ENCODE measurements at places on chromosomes 5 and 9. TPM values are rescaled to one million over a fixed set of nuclear protein-coding genes. Genes with fewer than 3 reads are reported as not detected.

DNA sequence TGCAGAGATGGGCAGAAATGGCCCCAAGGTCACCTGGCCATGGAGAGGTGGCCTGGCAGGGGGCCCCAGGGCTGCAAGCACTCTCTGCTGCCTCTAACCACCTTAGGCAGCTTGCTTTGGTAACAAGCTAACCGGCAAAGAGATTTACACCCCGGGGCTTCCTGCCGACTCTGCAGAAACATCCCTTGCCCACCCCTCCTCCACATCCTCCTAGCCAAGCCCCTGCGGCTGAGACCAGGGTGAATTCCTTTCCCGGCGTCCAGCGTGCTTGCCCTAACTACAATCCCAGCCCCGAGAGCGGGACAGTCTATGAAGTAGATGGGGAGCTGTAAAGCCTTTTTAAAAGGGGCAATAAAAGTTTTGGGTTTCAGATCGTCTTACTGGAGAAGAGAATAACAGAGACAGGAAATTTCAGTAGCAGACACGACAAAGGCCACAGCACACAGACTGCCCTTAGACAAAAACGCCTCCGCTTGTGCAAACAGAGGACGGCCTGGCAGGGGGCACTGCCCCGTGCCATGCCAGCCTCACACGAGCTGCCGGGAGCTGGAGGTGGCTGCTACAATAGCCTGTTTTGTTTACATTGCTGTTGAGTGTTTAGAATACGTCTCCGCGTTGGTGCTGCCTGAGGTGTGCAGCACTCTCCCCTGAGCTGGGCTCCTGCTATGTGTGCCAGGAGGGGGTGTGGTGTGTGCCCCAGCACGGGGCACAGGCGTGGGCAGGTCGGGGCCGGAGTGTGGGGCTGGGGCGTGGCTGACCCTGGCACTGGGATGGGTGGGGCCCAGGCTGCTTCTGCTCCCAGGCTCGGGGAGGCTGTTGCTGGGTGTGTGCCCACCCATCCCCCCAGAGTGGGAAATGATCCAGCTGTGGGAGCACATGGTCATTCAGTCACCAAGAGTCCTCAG lies 15.3 kb downstream of the MYMK start:
- H3K27me3 ChIP-seq = no peaks in the 10 kb centered on the region
- H3K36me3 ChIP-seq = no peaks in the 10 kb centered on the region
- H3K4me3 ChIP-seq = no peak overlapping the region
- DNase-seq = no peak
- H3K27ac ChIP-seq = no peak overlapping the region

- peaks cover 3% of the 10 kb centered on the region for H3K4me1 ChIP-seq
- H3K4me3 ChIP-seq = no peak overlapping the region
- no peak overlapping the region for H3K27ac ChIP-seq
Measured at GRCh38 chr5:128782446-128782845, 182.8 kb upstream of the SLC27A6 start.

DNA sequence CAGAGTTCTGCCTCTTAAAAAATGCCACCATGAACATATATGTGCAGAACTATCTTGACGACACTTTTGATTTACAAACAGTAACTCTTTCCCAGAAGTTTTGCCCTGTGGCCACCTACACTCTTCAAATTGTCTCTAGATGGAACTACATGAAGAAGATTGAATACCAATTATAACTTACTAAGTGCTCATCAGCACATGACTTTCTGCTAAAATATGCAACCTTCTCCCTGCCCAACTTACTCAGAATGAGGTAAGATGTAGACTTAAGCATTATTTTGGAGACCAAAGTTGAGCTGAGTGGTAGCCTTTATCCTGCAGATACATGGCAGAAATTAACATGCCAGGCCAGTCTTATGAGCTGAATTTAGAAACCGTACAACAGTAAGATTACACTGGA lies 105.4 kb downstream of the SEMA5A start:
- no peaks in the 10 kb centered on the region for H3K36me3 ChIP-seq
- DNase-seq = no peak
- no peak overlapping the region for H3K4me3 ChIP-seq
- no peak overlapping the region for H3K27ac ChIP-seq

DNA sequence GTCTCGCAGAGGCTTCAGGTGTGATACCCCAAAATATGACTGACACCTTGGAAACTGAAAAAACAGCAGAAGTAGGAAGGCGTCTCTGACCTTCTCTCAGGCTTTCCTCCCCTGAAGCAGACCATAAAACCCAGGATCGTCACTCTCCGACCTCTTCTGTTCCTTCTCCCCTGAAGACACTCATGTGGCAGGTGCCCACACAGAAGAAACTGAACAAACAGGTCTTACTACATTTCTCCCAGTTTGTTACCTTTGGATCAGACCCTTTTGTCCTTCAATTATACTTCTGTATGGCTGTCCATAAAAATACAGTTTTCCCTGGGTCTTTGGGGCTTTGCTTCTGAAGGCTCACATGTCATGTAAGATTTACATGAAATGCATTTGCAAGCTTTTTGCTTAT lies 10.3 kb upstream of the PRUNE2 start:
- no peaks in the 10 kb centered on the region for H3K36me3 ChIP-seq
- no peak overlapping the region for H3K4me3 ChIP-seq
- no peak for DNase-seq
- peaks cover 3% of the 10 kb centered on the region for H3K27me3 ChIP-seq

DNA sequence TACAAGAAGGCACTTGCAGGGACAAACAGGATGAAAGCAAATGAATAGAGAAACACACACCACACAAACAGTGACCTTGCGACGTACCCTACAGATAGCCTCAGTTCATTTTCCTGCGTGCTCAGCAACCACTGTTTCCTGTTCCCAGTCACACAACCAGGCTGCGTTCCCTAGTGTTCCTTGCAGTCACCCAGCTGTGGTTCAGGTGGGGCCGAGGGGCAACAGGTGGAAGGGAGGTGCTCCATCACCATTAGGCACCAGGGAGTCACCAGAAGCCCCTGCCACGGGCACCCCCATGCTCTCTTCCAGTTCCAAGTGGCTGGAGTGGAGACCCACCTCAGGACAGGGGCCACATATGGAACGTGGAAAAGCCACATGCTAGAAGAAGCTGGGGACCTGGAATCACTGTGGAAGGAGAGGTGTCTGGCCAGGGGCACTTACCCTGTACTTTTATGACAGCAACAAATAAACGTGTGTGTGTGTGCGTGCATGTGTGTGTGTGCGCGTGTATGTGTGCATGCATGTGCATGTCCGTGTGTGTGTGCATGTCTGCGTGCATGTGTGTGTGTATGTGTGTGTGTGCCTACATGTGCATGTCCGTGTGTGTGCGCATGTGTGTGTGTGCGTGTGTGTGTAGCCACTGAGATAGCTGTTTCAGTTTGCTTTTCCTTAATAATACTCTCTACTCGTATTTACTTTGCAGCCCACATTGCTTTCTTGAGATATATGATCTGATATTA lies 18.8 kb upstream of the FCN2 start:
- H3K36me3 ChIP-seq = no peaks in the 10 kb centered on the region
- no peak overlapping the region for H3K27ac ChIP-seq
- no peak for DNase-seq
- peaks cover 9% of the 10 kb centered on the region for H3K4me1 ChIP-seq
- H3K27me3 ChIP-seq = peaks cover 13% of the 10 kb centered on the region

DNA sequence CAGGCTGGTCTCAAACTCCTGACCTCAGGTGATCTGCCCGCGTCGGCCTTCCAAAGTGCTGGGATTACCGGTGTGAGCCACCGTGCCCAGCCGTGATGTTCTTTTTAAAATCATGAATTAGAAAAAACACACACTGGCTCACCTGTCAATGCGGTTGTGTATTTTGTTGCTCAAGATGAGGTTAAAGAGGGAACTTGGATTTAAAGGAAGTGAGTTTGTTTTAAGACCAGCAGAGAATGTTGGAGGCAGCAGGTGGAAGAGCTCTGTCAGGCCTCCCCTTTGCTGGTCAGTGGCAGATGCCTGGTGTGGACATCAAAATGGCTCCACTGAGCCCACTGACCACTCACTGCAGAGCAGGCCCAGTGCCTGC lies 38.9 kb downstream of the WNK2 start:
- no peak overlapping the region for H3K4me3 ChIP-seq
- no peaks in the 10 kb centered on the region for H3K4me1 ChIP-seq
- DNase-seq = no peak
- no peak overlapping the region for H3K27ac ChIP-seq
- H3K36me3 ChIP-seq = no peaks in the 10 kb centered on the region
- peaks cover 5% of the 10 kb centered on the region for H3K27me3 ChIP-seq

- no peaks in the 10 kb centered on the region for H3K27me3 ChIP-seq
- DNase-seq = no peak
- no peaks in the 10 kb centered on the region for H3K36me3 ChIP-seq
- H3K27ac ChIP-seq = no peak overlapping the region
- no peak overlapping the region for H3K4me3 ChIP-seq
Measured at GRCh38 chr5:108942701-108943100, 195.0 kb downstream of the FER start.

- no peak for DNase-seq
- no peaks in the 10 kb centered on the region for H3K36me3 ChIP-seq
- no peak overlapping the region for H3K4me3 ChIP-seq
- no peak overlapping the region for H3K27ac ChIP-seq
- H3K27me3 ChIP-seq = peaks cover 6% of the 10 kb centered on the region
Measured at GRCh38 chr9:32644698-32645097, 9.2 kb upstream of the TAF1L start.

- no peaks in the 10 kb centered on the region for H3K27me3 ChIP-seq
- H3K36me3 ChIP-seq = peaks cover 75% of the 10 kb centered on the region
- peak overlapping the region; percentile 86 for H3K4me3 ChIP-seq
- peak overlapping the region; percentile 95 for H3K27ac ChIP-seq
Measured at GRCh38 chr9:120845255-120845654, 2.5 kb upstream of the PSMD5 start.

DNA sequence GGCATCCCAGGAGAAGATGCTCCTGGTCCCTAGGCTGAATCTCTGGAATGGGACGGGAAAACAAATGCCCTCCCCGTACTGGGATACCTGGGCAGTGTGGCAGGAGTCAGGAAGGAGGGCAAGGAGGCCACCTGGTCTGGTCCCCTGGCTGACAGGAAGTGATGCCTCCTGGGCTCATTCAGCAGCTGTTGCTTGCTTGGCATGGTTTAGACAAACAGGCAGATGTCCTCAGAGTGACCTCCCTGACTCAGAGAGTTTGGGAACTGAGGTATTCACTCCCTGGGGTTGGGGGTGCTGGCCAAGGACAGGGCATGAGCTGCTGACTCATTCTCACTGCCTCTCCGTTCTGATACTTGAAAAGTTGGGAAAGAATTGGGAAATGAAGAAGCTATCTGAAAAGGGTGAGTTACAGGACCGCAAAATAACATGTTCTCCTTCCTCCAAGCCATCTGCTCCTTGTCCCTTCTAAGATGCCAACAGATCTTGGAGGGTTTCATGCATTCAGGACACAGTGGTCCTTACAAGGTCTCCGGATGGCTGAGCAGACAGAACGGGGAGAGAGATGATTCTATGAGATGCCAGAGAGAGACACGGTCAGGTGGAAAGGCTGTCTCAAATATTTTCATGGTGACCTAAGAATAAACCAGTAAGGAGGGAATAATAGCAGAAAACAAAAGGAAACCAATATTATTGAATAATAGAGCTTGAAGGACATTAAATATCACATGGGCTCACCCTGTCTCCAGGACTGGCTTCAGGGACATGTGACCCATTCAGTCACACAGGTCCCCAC lies 534.5 kb downstream of the BNC2 start:
- no peak overlapping the region for H3K27ac ChIP-seq
- no peaks in the 10 kb centered on the region for H3K4me1 ChIP-seq
- H3K27me3 ChIP-seq = no peaks in the 10 kb centered on the region
- H3K4me3 ChIP-seq = no peak overlapping the region
- no peaks in the 10 kb centered on the region for H3K36me3 ChIP-seq

- DNase-seq = no peak
- H3K27me3 ChIP-seq = no peaks in the 10 kb centered on the region
- H3K36me3 ChIP-seq = no peaks in the 10 kb centered on the region
Measured at GRCh38 chr5:133129950-133130349, 78.1 kb downstream of the HSPA4 start.

GRCh38 chr9:20367855-20368254 lies 254.4 kb downstream of the MLLT3 start:
- peaks cover 10% of the 10 kb centered on the region for H3K4me1 ChIP-seq
- H3K4me3 ChIP-seq = no peak overlapping the region
- no peak for DNase-seq
- H3K27me3 ChIP-seq = no peaks in the 10 kb centered on the region
- H3K36me3 ChIP-seq = peaks cover 41% of the 10 kb centered on the region

The AK8 gene
- not detected for total RNA-seq

The TNFAIP8 gene
- 163 TPM for total RNA-seq

The CFAP90 gene
- not detected for total RNA-seq

The PDE8B gene
- not detected for total RNA-seq

The ADAMTS19 gene
- total RNA-seq = not detected

Data from activated CD4-positive, alpha-beta memory T cell treated with anti-CD3 and anti-CD28 coated beads, Interleukin-2, amount 10 ng/mL, durations not matched to agents 7 days and 5 days (primary cell).